ENCODE measurements at places on chromosomes 1 and 21.

GRCh38 chr1:78490861-78491450 lies at the start of gene PTGFR:
Gene PTGFR (plus strand): TSS chr1:78490974. CDS start chr1:78492744, 1,770 bp downstream.
- DNase-seq = peak; percentile 19

DNA sequence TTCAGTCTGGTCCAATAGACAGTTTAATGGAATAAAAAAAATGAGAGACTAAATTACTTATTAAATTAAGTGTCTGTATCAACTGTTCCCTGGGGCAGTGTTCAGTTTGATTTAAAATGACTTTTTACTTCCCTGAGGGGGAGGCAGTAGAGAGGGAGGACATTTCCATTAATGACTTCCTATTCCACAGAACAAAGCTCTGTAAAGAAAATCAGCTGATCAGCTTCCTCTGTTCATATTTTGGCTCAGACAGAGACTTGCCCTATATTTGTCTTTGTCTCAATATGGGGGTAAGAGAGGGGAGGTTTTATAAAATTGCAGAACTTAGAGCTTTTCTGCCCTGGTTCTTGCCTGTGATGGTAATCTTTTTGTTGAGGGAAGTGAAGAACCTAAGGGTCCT lies 8.4 kb downstream of the CFAP126 start:
- no peak for DNase-seq

- no peak for DNase-seq
These were observed 42.9 kb upstream of the IFFO2 start for GRCh38 chr1:18999359-18999758.

DNA sequence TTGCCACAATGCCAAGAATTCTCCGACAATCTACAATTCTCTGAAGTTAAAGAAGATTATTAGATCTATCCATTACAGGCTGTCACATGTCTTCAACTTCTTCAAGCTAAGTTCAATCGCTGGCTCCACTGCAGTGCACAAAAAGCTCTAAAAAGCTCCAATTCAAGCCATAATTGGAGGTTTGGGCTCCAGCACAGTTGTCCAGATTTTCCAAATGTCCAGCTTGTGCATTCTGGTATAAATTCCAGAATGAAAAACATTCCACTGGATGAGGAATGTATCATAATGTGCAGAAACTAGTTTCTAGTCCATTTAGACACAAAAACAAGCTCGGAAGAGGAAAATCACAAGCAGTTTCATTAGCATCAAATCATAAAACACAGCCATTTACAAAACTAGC lies 138.6 kb downstream of the NRIP1 start:
- no peak for DNase-seq

DNA sequence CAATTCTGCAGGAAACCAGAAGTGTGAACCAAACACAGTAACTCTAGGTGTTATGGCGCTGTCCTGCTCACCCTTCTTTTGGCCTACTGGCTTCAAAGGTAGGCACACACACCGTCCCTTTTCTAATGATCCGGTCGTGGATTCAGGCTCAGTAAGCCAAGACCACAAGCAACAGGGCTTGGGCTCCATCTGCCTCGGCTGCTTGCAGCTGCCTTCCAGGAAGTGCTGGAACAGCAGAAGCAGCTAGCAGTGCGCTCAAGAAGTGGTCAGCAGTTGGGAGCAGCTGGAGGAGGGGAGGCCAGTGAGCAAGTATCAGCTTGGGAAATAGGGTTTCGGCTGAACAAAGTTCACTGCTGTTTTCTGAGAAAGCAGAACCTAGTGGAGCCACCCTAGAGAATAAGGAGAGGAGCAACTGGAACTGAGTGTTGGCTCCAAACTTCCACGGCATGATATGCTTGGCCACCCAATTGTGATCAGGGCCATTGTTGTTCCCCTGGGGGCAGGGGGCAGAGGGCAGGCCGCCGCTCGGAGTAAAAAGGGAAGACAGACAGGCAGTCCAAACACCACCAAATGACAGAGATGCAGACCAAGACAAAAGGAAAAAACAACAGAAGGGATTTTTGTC lies 173.4 kb downstream of the TOMM20 start:
- DNase-seq = peak; percentile 45

GRCh38 chr1:172179918-172180317 lies 240.6 kb upstream of the C1orf105 start:
- DNase-seq = no peak

All from amniotic epithelial cell (primary cell).